Chondrocyte (in vitro differentiated cells): ENCODE measurements at places on chromosomes 11 and 22.
A peak's percentile ranks its signal among the peaks of the same experiment; 100 is the strongest.

- no peak for DNase-seq
Measured at GRCh38 chr11:73205661-73206343, 12.3 kb upstream of the P2RY2 start.

GRCh38 chr11:65786008-65786785, 666 bp upstream of the OVOL1 start:
- DNase-seq = peak; percentile 85

DNA sequence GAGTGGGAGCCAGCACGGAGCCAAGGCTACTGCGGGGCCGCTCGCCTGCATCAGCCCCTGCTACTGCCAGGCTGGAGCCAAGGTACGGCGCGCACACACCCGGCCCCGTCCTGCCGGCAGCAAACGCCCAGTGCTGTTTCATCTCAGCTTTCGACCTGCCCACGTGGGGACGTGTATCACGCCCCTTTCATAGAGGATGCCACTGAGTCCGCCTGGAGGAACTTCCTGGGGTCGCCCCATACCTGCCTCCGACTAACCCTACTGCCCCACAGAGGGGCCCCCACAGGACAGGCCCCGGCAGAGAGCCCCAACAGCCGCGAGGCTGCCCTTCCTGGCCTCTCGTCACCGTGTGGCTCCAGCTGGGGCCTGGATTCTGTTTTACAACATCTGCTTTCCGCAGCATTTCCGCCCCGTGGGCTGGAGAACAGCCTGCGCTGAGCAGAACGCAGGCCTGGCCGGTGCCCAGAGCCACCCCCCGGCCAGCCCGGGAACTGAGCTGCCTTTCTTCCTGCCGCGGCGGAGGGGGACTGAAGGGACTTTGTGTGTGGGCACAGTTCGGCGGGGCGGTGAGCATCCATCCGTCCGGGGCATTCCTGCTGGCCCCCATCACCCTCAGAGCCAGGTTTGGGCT, 22.9 kb upstream of the ARHGAP8 start:
- no peak for DNase-seq

GRCh38 chr11:112113539-112114457, 27.1 kb downstream of the SDHD start:
- no peak for DNase-seq

- no peak for DNase-seq
Measured at GRCh38 chr11:60345489-60345888, 18.4 kb downstream of the MS4A6E start.

- DNase-seq = no peak
Measured at GRCh38 chr11:63882555-63883242, 34.3 kb downstream of the RCOR2 start.

GRCh38 chr11:126701520-126701897, 299.1 kb downstream of the KIRREL3 start:
- no peak for DNase-seq

DNA sequence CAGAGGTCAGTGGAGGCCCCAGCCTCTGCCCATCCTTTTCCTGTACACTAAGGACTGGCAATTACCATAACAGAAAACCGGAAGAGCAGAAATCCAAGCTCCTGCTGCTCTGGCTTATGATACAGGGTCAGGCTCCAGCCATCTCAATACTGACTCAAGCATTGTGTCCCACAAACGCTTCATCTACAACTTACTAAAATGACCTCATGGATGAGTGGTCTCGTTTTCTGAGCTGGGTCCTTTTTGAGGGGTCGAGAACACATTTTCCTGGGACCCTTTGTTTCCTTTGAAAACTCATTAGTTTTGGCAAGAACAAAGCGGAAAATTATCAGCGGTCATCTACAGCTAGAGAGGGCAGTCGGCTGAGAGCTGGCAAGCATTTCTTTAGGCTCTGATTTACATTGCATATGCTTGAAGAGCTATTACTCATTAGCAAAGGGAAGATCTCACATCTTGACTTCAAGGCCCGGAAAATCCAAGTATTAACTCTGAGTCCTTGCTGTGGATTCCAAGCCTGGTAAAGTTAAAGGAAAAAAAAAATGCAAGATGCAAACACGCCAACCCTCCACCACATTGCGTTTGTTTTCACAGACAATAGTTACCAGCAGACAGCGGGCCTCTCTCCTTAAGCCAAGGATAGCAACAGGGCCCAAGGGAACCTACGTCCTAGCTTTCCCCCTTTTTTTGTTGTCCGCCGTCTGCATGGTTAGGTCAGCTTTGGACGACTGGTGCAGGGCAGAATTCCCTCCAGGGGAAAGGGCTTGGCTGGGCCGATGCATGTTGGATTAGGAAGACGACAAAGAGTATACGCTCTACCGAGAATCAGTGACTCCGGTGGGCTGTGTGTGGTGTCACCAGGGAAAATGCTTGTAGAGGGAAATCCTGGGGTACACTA, 1.8 kb downstream of the TESMIN start:
- DNase-seq = no peak

DNA sequence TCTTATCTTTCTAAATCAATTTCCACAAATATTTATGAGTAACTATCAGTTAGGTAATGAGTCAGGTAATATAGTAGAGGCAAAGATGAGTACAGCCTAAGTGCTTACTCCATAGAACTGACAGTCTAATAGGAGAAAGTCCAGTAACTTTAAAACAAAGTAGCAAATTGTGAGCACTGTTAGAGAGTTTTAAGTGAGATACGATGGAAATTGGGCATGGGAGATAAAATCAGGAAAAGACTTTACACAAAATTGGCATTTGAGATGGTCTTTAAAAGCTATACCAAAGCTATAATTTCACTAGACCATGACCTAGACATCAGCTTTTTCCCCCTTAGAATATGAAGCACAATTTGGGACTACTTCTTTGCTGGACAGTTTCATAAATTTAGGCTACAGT, 113.7 kb downstream of the CSTPP1 start:
- no peak for DNase-seq

DNA sequence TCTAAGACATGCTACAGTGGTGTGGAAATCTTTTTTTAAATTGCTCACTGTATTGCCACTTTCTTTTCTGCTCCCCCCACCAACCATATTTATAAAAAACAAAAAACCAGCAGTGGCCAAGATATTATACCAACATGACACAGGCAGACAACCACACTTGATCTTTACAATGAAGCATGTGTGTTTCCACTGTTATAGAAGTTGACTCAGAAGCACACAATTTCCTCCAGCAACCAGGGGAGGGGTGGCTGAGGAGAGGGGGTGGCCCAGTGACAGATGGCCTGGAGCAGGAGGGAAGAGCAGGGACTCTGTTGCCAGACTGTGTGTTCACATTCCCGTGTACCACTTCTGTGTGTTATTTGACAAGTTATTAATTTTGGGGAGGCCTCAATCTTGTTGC, 14.8 kb downstream of the CD59 start:
- no peak for DNase-seq

GRCh38 chr11:92162776-92163175, 61.8 kb upstream of the FAT3 start:
- DNase-seq = no peak

DNA sequence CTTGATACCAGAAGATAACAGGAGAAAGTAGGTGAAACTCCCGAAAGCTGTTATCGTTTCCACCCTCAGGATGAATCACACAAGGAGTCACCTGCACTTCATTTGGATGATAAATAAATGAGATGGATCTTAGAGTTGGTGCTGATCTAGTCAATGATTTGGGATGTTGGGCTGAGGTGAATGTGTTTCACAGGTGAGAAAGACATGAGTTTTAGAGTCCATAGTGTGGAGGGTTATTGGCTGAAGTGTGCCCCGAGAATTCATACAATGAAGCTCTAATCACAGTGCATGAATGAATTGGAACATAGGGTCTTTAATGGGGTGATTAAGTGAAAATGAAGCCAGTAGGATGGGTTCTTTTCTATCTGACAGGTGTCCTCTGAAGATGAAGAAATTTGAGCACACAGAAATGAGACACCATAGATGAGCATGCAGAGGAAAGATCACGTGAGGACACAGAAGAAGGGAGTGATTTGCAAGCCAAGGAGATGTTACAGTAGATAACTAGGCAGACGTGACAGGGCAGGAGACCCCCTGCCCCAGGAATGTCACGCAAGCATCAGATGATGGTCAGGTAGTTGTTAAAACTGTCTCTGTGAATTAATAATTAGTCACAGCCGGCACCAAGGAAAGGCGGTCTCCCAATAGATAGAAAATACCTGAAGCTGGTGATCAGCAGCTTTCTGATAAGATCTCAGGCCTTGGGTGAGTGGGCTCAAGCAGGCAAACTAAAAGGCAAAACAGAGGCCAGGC, 60.3 kb upstream of the IGLL5 start:
- no peak for DNase-seq
